ENCODE measurements at places on chromosomes 3 and 15. TPM values are rescaled to one million over a fixed set of nuclear protein-coding genes. Genes with fewer than 3 reads are reported as not detected.

DNA sequence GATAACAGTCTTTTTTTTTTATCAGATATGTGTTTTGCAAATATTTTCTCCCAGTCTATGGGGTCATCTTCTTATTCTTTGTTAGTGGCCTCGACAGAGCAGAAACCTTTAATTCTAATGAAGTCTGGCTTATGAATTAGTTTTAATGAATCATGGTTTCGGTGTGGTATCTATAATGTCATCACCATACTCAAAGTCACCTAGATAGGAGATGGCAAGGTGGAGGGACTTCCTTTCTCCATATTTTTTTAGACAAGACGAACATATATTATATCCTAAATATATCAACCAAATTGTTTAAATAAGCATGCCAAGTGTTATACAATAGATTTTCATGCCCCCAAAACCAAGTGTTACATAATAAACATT lies 60.4 kb downstream of the CD200 start:
- DNase-seq, result no peak

GRCh38 chr3:142459096-142459495 lies 11.3 kb upstream of the XRN1 start:
- DNase-seq, result no peak

The ANKUB1 gene
- 0.36 TPM for total RNA-seq

DNA sequence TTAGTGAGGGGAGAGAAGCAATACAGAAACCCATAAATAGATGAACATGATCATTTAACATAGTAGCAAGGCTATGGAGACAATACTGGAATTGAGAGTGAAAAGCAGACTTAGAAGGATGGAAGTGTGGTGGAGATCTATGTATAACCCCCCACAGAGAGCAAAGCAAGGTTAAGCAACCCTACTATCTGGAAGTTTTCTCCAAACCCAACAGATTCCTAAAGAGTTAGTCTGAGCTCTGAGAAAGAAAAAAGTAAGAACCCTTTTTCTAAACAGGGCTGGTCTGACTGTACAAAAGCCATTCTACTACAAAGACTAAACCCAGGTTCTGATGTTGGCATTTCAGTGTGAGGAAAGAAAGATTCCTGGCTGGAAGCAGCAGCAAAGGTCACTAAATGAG lies 153.2 kb downstream of the WNT5A start:
- DNase-seq, result no peak

Data from cerebellum (tissue), 4 donors.